ENCODE measurements at places on chromosomes 12 and 14.

GRCh38 chr12:98403936-98404335, 111.5 kb upstream of the TMPO start:
- DNase-seq, result no peak

GRCh38 chr12:5402009-5402935, 29.6 kb upstream of the NTF3 start:
- DNase-seq, result no peak

DNA sequence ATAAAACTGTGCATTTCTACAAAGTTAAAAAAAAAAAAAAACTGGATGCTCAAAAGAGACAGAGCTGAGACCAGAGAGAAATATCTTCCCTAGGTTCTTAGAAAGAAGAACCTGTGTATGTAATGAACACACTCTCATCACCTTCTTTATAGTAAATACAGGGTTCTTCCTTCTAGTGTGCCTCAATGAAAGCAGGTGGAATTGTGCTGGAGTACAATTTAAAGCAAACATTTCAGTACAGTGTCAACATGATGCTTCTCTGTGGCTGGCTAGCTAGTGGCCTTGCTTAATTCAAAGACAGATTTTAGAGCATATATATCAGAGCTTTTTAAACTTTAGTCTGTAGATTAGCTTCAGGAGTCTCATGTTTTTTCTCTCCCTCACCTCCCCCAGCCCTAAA, 249.8 kb upstream of the ARHGAP5 start:
- no peak for DNase-seq

DNA sequence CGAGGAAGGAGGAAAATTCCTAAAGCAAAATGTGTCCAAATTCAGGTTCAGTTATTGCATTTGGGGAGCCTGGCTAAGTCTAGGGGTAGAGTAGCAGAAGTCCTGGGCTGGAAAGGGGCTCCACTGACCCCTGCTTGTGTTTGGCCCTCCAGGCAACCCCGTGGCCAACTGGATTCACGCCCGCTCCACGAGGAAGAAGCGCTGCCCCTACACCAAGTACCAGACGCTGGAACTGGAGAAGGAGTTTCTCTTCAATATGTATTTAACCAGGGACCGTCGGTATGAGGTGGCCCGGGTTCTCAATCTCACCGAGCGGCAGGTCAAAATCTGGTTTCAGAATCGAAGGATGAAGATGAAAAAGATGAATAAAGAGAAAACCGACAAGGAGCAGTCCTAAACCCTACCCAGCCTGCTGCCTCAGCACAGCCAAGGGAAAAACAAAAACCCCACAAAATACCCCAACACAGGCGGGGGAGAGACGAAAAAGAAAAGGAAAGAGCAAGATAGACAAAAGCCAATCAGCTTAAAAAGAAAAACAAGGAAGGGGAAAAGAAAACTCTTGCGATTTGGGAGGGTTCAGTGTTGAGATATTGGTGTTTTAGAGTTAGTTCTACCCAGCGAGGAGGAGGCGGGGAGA, 2.4 kb downstream of the HOXC9 start:
- DNase-seq, result no peak

- DNase-seq, result no peak
These were observed 1891.0 kb upstream of the FLRT2 start for GRCh38 chr14:83638748-83639504.

- DNase-seq, result no peak
These were observed 26.5 kb downstream of the MAX start for GRCh38 chr14:65075628-65076325.

DNA sequence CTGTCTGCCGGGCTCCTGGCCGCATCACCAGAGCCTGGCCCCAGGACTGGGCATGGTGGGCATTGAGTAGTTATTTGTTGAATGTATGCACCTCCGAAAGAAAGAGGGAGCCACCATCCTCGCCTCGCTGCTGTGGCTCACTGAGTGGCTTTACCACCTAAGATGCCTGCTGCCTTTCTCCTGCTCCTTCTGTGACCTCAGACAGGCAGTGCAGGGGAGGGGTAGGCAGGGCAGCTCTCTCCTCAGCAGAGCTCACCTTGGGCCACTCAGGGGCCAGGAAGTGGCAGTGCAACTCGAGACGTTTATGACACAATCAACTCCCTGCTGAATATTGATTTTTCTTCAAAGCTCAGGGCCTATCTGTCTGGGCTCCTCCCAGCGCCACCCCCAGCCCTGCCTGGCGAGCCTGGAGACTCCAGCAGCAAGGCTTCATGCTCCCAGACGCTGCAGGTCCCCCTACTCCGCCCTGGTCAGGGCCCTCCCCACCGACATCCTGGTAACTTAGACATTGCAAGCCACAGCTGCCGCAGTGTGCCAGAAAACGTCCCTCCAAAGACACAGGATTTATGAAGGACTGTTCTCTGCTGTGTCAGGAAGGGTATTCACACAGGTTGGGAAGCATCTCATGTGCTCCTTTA, 84.3 kb upstream of the DIO3 start:
- no peak for DNase-seq

- no peak for DNase-seq
These were observed 17.0 kb downstream of the VCPKMT start for GRCh38 chr14:50099335-50099734.

DNA sequence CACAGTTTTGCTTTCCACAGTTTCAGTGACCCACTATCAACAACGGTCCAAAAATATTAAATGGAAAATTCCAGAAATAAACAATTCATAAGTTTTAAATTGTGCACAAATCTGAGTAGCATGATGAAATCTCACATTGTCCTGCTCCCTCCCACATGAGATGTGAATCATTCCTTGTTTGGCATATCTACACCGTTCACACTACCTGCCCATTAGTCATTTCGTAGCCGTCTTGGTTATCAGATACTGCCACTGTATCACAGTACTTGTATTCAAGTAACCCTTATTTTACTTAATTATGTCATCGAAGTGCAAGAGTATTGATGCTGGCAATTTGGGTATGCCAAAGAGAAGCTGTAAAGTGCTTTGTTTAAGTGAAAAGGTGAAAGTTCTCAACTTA, 145.3 kb downstream of the SLC5A8 start:
- no peak for DNase-seq

- DNase-seq, result no peak
These were observed 137.8 kb upstream of the GSC start for GRCh38 chr14:94907626-94908261.

DNA sequence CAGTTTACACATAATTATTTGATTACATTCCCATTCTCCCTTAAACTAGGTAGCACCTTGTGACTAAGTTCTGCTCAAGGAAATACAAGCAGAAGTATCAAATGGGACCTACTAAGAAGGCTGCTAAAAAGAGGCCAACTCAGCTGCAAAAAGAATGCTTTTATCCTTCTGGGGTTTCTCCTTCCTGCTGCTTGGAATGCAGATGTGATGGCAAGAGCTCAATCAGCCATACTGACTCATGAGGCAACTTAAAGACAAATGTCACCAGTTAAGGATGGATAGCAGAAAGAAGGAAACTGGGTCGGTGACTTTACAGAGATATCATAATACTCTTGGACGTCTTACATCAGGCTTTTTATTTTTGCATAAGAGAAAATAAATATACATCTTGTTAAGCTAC, 38.0 kb upstream of the RAP1B start:
- no peak for DNase-seq

GRCh38 chr12:23424685-23425084, 524.8 kb downstream of the SOX5 start:
- no peak for DNase-seq

- no peak for DNase-seq
These were observed 15.7 kb upstream of the MAX start for GRCh38 chr14:65117769-65118745.

DNA sequence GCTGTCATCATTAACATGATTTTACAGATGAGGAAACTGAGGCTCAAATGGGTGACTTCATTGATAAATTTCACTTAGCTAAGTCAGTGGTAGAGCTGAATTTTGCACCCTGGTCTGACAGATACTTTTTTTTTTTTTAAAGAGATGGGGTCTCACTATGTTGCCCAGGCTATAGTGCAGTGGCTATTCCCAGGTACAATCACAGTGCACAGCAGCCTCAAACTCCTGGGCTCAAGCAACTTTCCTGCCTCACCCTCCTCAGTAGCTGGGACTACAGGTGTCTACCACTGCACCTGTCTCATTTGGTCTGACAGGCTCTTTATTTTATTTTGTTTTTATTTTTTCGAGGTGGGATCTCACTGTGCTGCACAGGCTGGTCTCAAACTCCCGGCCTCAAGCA, 24.2 kb upstream of the CORO1C start:
- DNase-seq, result no peak

GRCh38 chr14:65637780-65638179, 225.2 kb downstream of the FUT8 start:
- peak; percentile 84 for DNase-seq

DNA sequence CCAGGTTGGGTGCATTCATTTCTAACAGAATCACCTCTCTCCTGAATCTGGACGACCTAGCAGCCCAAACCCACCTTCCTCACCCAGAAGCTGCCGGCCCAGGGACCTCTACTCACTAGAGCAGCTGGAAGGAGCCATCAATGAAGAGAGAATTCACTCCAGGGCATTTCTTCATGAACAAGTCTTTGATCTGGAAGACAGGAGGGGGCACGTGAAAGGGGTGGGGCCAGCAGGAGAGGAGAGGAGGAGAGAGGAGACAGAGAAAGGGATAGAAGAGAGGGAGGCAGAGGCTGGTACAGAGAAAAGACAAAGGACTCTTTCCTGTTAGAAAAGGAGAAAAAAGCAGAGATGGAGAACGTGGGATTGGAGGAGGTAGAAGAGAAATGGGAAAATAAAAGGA, 39.8 kb downstream of the TRPV4 start:
- DNase-seq, result no peak

DNA sequence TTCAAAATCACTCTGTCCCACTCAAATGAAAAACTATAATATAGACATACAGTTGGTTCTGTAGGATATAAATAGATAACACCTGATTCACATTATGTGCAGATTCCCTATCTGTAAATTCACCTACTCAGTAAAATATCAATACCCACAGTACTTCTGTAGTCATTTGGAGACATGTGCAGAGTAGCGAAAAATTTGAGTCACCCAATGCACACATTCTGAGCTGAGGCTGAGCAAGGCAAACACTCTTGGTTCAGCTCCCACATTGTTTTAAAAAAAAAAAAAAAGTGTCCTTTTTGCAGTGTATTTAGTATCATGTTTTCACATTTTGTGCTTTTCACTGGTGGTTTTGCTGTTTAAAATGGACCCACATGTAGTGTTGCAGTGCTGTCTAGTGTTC, 27.3 kb upstream of the BBS10 start:
- DNase-seq, result no peak

- DNase-seq, result peak; percentile 66
These were observed 36.1 kb upstream of the OR5AU1 start for GRCh38 chr14:21191809-21192446.

- no peak for DNase-seq
These were observed 85.6 kb downstream of the GALNT9 start for GRCh38 chr12:132243596-132244310.

DNA sequence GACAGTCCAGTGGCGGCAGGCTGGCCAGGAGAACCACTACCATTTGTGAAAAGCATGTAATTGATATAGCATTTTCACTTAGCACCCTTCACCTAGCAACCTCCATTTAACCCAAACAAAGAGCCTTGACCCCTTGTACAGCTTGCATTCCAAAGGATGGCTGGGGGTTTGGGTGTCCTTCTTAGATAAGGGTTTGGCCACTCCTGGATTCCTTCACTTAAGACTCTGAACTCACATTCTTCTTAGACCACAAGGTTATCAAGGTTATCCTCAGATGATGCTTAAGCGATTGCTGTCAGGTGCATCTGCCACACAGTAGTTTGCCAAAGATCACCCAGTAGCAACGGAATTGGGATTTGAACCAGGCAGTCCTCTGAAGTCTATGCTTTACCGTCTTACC, 102.8 kb downstream of the ZNF664 start:
- no peak for DNase-seq

DNA sequence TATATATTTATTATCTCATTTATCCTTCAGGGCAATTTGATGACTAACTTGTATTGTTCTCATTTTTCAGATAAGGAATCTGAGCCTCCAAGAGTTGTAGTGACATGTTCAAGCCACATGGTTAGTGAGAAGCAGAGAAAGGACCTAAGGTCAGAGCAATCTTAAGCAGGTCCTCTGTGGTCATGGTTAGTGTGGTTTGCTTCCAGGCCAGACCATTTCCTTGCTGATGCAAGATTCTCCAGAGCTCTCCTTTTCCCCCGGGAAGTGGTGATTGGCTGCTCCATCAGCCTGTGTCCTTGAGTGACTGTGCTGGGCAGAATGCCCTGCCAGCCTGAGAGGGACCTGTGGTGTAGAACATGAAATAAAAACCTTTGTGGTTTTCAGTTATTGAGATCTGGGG, 141.3 kb downstream of the KTN1 start:
- DNase-seq, result no peak

DNA sequence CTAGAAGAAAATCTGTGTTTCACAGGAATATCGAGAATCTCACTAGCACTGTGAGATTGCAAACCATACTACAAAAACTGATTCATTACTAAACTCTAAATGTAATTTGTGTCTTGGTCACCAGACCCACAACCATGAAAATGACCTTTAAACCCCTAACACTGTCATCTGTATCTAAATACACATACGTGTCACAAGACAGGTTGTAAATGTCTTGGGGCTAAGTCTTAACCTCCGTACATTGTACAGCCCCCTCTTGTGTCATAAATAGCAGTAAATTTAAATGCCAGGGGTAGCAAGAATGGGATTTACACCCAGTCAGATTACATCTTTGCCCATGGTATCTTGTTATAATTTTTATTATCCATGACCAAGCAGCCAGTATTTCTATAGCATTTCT, 117.3 kb downstream of the GPR135 start:
- DNase-seq, result no peak

GRCh38 chr14:73764406-73765280, 50.5 kb upstream of the PNMA1 start:
- no peak for DNase-seq

GRCh38 chr12:56528846-56529245, 7.2 kb downstream of the RBMS2 start:
- DNase-seq, result no peak

- no peak for DNase-seq
These were observed at the start of gene TMEM121 for GRCh38 chr14:105525861-105526775. TSS of gene TMEM121 (plus strand) at chr14:105526583. CDS start at chr14:105528835, 2,252 bp downstream.

DNA sequence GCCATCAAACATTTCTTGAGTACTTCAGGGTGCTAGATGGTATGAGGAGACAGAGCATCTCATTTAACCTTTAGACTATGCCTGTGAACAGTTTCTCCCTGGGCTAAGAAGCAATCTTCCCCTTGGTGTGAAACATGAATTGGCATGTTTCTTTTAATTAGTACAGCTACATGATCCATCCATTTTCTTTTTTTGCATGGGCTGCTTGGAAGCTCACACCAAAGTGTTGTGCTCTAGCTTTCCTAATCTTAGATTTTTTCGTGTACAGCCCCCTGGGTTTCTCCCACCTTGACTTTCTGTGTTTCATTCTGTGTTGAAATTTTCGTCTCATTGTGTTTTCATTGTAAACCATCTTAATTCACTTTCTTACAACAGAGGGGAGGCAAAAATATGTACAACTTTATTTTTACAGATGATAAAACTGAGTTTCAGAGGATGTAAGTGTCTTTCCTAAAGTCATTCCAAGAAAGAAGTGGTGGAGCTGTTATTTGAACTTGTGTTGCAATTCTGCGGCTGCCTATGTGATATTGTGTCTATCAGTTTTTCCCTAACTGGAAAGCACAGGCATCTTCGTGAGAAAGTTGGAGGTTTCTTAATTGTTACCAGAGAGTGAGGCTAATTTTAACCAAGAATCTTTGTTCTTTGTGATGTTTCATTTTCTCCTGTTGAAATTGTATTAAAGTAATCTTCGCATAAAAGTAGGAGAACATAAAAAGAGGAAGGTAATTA, 64.5 kb downstream of the DAAM1 start:
- no peak for DNase-seq
